ENCODE measurements at places on chromosomes 3 and 15.

DNA sequence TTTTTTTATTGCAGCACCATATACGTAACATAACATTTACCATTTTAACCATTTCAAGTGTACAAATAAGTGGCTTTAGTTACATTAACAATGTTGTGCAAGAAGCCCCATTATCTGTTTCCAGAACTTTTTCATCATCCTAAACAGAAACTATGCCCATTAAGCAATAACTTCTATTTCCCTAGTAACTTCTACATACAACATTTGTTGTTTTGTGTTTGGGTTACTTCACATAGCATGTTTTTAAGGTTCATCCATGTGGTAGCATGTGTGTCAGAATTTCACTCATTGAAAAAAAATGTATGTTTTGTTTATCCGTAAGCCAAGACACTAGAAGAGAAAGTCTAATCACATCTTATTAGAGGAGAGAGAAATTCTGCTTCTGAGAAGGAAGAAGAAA is 450.5 kb upstream of the PDZRN3 start:
- no peak for DNase-seq

DNA sequence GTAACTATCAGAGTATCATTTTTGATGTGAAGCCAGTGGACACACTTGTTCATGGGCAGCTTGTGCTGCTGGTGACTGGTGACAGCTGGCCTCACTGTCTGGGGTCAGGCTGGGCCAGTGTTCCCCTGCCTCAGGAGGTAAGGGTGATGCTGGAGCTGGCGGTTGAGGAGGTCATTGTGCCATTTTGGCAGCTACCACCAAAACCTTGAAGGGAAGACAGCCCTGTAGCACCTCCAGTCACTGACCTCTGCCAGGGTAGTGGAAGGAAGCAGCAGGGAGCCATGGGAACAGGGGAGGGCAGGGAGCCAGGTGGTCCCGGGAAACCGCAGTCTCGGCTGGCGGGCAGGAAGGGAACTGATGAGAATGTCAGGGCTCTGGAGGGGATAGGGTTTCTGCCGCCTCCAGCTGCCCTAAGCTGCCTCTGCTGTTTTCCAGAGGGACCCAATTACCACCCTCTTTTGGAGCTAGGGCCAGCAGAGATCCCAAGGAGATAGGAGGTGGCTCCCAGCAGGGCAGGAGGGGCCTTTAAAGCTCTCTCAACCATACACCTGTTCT is 24.8 kb downstream of the FOXL2NB start:
- no peak for DNase-seq

GRCh38 chr3:42640771-42641370 is 12.6 kb upstream of the ZBTB47 start:
- DNase-seq = no peak

DNA sequence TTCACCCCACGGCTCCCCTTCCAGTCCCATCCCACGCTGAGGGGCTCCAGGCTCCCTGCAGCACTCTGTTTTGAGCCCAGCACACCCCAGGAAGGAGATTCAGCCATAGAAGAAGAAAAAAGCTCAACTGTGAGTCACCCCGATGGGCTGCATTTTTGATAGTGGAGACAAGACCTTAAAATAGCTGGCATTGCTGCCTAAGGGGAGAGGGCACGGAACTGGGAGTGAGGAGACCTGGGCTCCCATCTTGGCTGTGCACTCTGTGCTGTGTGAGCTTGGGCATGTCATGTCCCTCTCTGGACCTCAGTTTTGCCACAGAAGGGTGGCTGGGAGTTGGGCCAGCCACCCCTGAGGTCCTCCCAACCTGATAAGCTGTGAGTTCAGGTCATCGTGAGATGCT is 57.2 kb upstream of the SMAD6 start:
- DNase-seq = no peak

GRCh38 chr15:99992611-99993231 is 259.5 kb upstream of the LYSMD4 start:
- no peak for DNase-seq

DNA sequence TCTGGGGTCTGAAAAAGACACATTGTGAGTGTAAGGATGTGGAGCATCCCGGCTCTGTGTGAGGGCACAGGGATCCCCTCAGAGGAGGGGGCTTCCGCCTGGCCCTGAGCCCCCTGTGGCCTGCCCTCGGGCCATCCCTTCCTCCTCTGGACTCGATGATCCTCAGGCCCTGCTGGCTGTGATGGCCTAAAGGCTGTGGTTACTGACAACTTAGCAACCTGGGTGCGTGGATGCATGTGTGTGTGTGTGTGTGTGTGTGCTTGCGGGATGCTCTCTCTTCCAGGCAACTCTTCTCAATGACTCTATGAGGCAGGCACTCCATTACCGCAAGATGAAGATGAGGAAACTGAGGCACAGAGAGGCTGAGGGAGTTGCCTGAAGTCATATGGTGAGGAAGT is 66.0 kb downstream of the ASB7 start:
- no peak for DNase-seq

GRCh38 chr3:132245552-132246142 is 71.6 kb upstream of the ACP3 start:
- DNase-seq = no peak

All from activated T-cell treated with anti-CD3 and anti-CD28 coated beads, Interleukin-2, amount 50 U/mL, for 72 hours (primary cell).